T-cell (primary cell): ENCODE measurements at places on chromosomes 4 and X. TPM values are rescaled to one million over a fixed set of nuclear protein-coding genes. Genes with fewer than 3 reads are reported as not detected.

SOX3 gene
- not detected for total RNA-seq

SRPX gene
- not detected for total RNA-seq

LNX1 gene
- total RNA-seq, result not detected

RIPPLY1 gene
- not detected for total RNA-seq

SPANXA1 gene
- not detected for total RNA-seq

NHS gene
- total RNA-seq, result 0.03 TPM

UGT2B17 gene
- 0.18 TPM for total RNA-seq

CT45A1 gene
- not detected for total RNA-seq

CT45A5 gene
- not detected for total RNA-seq

HS3ST1 gene
- 0.03 TPM for total RNA-seq

CXCL8 gene
- 1.4 TPM for total RNA-seq

PRKX gene
- total RNA-seq, result 83.2 TPM
